ENCODE measurements at places on chromosomes 6 and 20.

GRCh38 chr20:16308754-16309153, 264.5 kb downstream of the KIF16B start:
- DNase-seq = peak; percentile 4

DNA sequence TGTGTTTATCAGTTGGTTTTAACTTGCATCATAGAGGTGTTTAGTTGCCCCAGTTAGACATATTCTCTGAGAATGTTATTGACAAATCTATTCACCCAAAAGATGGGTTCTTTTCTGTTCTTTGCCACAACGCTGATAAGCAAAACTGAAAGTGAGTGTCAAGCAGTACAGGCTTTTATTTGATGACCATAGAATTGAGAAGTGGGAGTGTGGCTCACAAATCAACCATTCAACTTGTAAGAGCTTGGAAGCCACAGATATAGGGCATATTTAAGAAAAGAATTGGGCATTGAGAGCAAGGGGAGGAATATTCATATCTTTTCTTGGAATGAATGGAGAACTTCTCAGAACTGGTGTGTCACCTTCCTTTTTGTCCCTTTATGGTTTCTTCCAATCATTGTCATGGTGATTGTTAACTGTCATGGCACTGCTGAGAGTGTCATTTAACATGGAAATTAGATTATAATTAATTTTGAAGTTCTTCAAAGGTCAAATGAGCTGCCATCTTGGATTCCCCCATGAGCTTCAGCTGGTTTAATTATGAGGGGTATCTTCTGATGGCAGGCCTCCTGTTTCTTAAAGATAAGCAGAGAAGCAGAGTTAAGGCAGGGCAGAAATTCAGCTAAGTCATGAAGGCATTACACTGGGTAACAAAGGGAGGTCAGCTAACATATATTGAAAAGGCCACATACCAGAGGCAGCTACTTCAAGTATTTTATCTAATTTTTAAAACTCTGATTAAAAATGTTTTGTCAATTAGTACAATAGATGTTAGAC, 254.0 kb upstream of the HTR1E start:
- no peak for DNase-seq

GRCh38 chr6:6235786-6236185, 84.7 kb downstream of the F13A1 start:
- DNase-seq = no peak

DNA sequence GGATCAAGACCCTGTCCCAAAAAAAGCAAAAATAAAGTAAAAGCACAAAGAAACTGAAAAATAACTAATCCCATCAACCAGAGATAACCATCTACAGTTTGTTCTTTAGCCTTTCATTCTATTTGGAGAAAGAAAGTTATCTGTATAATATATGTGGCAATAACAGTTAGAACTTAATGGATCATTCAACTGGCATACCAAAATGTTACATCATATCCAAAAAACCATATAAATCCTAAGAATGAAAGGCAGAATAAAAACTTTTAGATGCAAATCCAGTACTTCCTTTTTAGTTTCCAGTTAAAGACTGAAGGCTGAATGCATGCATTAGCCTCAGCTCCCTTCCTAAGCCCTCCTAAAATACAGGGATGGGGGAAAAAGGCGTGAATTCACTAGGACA, 25.2 kb downstream of the ILRUN start:
- peak; percentile 53 for DNase-seq

DNA sequence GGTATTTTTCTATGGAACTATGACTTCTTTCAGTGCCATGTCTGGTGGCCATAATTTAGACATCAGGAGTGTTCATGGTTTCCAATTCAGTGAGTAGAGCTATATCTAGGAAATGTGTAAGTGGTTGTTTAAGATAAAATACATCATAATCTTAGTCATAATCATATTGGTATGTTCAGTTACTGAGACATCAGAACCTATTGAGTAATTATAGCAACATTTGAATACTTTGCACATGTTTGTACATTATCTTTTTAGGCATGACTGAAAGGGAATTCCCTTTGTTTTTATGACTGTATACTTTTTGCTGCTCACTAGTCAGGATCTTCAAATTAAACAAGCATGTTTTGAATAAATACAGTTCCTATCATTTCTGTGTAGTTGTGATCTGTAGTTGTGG, 64.0 kb downstream of the STXBP5 start:
- peak; percentile 54 for DNase-seq

GRCh38 chr6:110178626-110179405, 654 bp downstream of the WASF1 start:
- DNase-seq = peak; percentile 67
